Activated B cell treated with CpG ODN at 0.5 μM for 24 hours (primary cell): ENCODE measurements at places on chromosomes 12 and 14.

- DNase-seq, result no peak
These were observed 14.7 kb downstream of the CPSF6 start for GRCh38 chr12:69254046-69254445.

- DNase-seq, result no peak
These were observed 13.3 kb upstream of the RGS6 start for GRCh38 chr14:71918955-71919354.

DNA sequence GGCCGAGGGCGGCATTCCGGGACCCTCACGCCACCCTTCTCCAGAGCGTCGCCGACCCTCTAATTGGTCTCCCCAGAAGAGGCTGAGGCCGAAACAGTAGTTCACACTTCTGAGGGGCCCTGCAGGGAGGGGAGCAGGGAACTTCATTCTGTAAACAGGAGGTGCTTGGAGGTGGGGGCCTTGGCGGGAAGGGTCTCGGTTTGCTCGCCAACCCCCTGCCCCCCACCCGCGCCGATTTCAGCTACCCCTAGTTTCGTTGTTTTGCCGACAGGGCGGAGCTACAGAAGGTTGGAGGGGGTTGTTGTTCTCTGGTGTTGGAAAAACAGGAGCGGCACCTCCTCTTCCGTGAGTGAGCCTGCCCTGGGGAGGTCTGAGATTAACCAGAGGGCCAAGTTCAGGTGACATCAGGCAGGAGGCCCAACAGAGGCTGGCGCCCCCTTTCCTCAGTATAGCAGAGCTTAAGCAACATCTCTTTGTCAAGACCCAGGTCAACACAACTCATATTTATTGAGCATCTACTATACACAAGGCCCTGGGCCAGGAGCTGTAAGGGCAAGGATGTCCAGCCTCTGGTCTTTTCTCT is 682 bp downstream of the ERBB3 start:
- DNase-seq, result no peak

DNA sequence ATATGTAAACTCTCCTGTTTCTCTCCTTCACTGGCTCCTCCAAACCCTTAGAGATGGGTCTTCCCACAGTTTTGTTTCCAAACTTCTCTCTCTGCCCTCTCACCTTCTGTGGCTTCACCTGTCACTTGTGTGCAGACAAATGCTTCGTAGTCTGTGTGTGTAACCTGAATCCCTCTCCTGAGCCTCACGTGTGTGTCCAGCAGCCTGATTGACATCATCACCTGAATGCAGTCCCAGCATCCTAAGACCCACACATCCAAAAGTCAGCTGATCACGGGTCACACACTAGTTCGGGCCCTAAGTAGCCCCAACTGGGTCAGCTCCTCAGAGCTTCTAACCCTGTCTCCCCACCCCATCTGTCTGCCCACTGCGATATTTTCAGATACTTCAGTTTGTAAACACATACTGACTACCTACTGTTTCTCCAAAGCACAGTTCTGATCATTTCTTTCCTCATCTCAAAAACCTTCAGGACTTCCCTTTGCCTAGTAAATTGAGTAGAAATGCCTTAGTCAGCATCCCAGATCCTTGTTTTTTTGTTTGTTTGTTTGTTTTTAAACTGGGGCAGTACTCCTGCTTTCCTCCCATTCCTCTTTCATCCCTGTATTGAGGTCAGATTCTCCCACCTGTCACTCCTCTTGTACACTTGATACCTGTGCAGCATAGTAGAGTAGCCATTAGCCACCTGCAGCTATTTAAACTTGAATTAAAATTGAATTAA is 23.7 kb downstream of the FNTB start:
- DNase-seq, result no peak

- DNase-seq, result no peak
These were observed 597 bp downstream of the SOAT2 start for GRCh38 chr12:53103860-53104305.

DNA sequence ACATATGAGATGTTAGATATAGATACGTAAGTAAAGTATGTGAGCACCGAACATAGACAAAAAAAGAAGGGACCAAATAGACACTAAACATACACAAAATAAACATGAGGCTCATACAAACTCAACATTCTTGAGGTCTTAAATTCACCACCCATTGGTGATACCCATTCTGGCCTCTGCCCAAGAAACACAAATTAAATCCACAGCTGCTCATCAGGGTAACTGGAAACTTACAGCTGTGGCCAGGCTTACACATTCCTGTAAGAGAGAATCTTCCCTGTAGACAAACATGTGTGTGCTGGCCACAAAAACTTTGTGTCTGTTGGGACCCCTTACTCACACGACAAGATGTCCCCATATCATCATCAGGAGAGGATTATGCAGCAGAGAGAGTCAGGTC is 22.4 kb downstream of the MAGOHB start:
- no peak for DNase-seq

- DNase-seq, result peak; percentile 54
These were observed 745 bp downstream of the CAND1 start for GRCh38 chr12:67269633-67270573.

GRCh38 chr12:87171356-87171755 is 857.8 kb downstream of the C12orf50 start:
- DNase-seq, result no peak

- DNase-seq, result no peak
These were observed 42.9 kb downstream of the TRIP11 start for GRCh38 chr14:91996948-91997371.

- no peak for DNase-seq
These were observed 687.1 kb upstream of the FBXO33 start for GRCh38 chr14:40119321-40119720.

DNA sequence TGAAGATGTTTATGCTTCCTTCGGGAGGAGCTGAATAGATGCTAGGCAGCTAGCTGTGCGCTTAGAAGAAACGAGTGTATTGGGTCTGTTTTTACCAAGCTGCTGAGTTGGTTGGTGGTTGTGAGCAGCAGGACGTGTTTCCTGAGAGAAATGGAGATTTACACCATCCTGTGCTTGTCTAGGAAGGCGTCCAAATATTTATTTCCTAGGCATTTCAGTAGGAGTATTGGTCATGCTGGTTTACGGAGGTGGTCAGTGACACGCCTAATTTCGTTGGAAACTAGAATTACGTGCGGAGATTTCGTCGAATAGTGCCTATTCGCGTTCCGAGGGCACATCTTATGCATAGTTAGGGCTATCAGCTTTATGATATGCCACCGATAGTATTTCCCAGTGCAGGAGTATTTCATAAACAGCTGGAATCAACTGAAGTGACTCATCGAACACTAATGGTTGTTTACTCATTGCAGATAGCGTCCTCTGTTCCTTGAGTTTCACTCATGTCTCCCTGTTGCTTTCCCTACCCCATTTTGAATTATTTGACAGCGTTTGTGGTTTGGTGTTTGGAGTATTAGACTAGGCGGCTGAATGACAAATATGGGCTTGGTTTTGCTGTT is 780 bp downstream of the TBC1D15 start:
- DNase-seq, result no peak

- DNase-seq, result no peak
These were observed 21.9 kb downstream of the RTN1 start for GRCh38 chr14:59848671-59849070.

DNA sequence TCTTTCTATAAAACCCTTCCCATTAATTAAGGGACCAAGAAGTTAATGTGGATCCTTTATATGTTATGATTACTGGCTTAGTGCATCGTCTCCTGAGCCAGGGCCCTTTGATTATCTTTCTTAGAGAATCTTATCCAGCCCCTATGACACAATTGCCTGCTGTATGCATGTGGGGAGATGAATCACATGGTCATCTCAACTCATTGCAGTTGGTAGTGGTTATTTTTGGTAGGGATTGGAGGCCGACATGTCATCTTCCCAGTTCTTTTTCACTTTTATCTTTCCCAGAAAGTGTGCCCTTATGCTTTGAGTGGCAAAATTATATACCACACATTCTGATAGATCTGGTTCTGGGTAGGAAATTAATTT is 26.0 kb downstream of the ZNF664 start:
- no peak for DNase-seq

DNA sequence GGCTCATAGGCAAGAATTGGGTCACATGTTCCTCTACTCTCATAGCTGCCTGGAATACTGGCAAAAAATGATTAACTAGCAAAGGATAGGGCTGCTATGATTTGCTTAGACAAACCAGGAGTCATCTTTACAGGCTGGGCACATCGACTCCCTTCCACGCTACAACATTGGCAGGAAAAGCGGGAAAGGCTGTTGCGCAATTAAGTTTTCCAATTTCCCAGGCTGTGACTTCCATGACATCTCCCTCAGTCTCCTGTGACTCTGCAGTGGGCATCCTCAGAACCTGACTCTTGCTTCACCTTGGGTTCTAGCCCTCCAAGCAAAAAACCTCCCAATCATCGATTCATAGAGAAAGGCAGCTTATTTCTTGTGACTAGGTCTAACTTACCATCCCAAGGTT is 184.5 kb upstream of the E2F7 start:
- no peak for DNase-seq

- DNase-seq, result no peak
These were observed 832.0 kb downstream of the GALC start for GRCh38 chr14:87160989-87161388.

GRCh38 chr14:68935761-68936214 is 43.3 kb downstream of the ACTN1 start:
- no peak for DNase-seq
